ENCODE measurements at places on chromosomes 16 and 17.

DNA sequence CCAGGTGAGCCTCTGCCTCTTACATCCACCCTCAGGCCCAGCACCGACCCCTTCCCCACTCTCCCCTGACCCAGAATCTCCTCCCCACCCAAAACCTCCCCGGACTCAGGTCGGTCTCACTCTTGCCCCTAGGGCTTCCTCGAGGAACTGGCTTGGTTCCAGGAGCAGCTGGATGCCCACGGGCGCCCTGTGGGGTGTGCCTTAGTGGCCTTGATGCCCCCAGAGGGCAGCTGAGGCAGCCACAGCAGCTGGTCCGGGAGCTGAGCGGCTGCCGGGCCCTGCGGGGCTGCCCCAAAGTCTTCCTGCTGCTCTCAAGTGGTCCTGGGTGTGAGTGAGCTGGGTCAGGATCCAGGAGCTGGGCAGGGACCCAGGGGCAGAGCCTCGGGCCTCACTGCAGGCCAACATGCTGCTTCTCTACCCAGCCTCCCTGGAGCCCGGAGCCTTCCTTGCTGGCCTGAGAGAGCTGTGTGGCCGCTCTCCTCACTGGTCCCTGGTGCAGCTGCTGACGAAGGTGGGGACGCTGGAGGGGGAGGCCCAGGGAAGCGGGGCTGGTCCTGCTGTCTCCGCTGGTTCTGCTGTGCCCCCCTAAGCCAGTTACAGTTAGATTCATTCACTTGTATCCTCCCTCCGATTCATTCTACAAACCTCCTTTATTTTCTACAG lies 9.6 kb downstream of the ZNF213 start:
- no peak for DNase-seq

- no peak for DNase-seq
Measured at GRCh38 chr17:4485676-4486646, 12.7 kb upstream of the SPNS2 start.

GRCh38 chr17:63196772-63197335 lies 230.8 kb downstream of the TANC2 start:
- DNase-seq, result no peak

- no peak for DNase-seq
Measured at GRCh38 chr16:4692460-4693295, 684 bp upstream of the NUDT16L1 start.

- DNase-seq, result no peak
Measured at GRCh38 chr16:73166441-73166851, 118.5 kb upstream of the ZFHX3 start.

DNA sequence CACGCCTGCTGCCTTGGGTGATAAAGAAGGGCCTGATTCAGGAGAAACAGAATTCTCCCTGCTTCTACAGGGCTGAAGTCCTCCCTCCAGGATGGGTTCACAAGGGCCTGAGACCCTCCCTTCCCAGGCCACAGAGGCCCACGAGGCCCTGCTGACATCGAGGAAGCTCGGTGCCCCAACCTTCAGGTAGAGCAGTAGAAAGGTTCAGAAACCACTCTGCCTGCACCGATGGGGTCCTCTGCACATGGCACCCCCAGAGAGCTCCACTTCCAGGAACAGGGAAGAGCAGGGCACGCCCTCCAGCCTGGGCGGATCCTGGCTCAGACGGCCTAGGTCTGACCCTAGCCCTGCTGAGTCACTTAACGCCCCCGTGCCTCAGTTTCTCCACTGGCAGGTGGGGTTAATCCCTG lies 773 bp downstream of the CENPX start:
- no peak for DNase-seq

DNA sequence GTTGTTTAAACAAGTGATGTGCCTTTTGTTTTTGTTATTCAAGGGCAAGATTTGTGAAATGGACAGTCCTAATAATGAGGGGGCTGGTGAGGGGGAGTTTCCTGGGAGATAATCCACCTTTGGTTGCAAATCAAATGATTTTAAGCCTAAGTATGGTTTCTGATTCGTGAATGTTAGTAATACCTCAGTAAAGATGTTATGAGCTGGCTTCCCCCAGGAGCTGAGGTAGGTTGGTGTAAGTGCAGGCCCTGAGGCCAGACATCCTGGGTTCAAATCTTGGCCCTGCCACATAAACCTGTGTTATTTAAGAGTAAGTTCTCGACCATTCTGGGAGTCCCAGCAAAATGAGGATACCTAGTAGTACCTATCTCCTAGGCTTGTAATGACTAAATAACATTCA lies 1.5 kb downstream of the SNX29 start:
- no peak for DNase-seq

DNA sequence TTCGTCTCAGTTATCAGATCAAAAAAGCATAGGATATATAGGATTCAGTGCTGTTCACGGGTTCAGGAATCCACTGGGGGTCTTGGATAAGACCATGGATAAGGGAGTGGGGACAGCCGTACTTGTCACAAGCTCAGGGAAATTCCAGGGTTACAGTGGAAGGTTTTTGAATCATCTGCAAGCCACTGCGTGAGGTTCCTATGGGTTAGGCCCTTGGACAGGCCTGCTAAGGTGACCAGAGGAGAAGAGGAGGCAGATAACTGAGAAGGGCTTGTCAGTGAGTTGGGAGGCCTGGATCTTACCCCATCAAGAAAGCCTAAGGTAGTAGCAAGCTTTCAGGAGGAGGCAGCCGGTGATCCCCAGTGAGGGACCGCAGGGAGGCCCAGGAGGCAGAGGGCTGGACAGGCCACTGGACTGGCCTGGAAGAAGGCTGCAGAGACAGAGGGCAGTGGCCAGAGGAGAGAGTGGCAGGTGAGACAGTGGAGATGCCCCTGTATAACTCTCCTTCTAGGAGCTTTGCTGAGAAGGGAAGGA lies 27.3 kb downstream of the NGFR start:
- no peak for DNase-seq

DNA sequence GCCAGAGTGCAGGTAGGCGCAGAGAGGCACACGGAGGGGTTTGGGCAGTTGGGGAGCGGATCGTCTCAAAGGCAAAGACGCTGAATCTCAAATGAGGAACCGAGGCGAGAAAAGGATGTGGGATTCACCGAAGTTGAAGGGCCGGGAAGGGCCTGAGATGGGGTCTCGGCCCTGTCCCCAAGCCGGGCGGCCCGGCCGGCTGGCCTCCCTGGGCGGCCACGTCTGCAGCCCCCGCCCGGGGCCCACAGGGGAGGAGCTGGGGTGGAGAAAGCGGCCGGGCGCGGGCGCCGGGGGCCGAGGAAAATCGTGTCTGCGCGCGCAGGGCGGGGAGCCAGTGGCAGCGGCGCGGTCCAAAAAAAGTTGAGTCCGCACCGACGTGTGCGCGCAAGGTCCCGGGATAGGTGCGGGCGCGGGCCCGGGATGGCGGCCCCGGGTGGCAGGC lies 458 bp downstream of the SLC12A4 start:
- no peak for DNase-seq

DNA sequence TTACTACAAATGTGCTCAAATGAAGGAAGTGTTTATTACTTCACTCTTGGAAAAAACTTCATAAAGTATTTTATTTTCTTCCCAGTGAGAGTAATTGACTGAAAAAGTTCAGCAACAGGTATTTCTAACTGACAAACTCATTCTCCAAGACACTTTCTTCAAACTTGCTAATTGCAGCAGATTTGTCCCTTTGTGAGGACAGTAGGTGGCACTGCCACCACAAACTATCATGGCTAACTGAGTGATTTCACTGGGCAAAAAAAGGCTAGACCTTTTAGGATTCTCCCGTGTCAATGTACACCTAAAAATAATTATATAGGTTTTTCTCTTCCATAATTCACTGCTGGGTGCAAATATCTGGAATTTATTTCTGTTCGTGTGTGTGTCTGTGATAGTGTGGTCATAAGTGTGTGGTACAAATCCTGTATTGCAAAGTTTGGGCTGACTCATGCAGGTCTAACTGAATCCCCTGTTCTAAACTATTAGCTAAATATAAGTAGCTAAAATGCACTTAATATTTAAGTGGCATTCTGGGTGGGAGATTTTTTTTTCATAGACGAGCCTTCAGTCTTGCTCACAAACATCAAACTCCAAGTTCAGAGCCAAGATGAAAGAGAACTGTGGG lies 3.9 kb downstream of the HS3ST3A1 start:
- DNase-seq, result no peak

- peak; percentile 22 for DNase-seq
Measured at GRCh38 chr17:11598274-11599221, at the start of gene DNAH9. DNAH9 (plus strand) TSS chr17:11598470; CDS start chr17:11598499, 29 bp downstream.

DNA sequence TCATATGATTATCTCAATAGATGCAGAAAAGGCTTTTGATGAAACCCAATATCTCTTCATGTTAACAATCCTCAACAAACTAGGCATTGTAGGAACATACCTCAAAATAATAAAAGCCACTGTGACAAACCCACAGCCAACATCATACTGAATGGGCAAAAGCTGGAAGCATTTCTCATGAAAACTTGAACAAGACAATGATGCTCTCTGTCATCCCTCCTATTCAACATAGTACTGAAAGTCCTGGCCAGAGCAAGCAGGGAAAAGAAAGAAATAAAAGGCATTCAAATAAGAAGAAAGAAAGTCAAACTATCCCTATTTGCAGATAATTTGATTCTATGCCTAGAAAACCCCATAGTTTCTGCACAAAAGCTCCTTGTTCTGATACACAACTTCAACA lies 999.2 kb upstream of the GOT2 start:
- DNase-seq, result no peak

DNA sequence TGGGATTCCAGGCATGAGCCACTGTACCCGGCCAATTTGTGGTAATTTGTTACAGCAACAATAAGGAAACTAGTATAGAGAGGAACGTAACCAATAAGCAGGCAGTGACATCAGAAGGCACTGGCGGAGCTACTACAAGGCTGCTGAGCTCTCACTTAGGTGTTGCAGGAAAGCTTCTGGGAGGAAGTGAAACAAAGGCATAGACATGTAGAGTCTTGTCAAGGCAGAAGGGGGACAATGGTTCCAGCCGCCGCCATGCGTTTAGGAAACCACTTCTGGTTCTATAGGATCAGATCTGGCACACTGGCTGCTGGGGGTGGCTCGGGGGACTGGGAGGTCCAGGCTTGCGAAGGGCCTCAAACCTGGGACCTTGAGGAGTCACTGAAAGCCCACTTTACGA lies 9.4 kb upstream of the CPSF4L start:
- no peak for DNase-seq

DNA sequence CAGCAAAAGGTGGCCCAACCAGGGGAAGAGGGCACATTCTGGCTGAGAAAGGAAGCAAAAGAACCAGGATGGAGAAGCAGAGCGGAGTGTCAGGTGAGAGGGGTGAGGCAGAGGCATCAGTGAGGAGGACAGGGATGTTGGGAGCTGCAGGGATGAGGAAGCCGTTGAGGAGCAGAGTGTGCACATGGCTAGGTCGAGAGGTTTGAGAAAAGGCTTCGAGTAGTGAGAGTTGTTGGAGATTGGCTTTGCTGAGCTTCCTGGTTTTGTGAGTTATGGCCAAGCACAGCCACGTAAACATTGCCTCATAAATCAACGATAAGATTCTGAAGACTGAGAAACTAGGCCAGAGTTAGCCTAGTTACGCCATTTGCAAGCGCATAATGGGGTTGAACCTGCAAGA lies 26.9 kb downstream of the DNAH2 start:
- no peak for DNase-seq

GRCh38 chr16:28845293-28845692 lies 855 bp downstream of the TUFM start:
- no peak for DNase-seq

DNA sequence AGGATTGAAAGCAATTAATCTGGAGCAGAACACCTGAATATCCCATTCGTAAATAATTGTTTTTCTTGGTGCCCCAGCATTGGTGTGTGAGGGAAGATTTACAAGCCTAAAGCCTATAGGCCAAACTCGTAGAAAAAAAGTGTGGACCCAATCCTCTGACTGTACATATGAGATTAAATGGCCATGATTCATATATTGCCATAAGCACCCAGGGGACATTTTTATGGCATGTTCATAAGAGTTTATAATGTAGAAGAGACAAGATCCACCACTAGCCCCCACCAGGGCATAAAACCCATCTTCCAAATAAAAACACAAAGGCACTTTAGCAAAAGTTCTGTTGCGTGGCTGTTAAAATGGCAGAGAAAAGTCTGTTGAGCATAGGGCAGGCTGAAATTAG lies 15.5 kb upstream of the SALL1 start:
- DNase-seq, result no peak

GRCh38 chr17:50832864-50833381 lies 2.5 kb upstream of the WFIKKN2 start:
- no peak for DNase-seq

- DNase-seq, result no peak
Measured at GRCh38 chr16:25868706-25869370, 177.1 kb downstream of the HS3ST4 start.

GRCh38 chr16:66596986-66597848 lies 7.3 kb upstream of the CMTM3 start:
- no peak for DNase-seq

DNA sequence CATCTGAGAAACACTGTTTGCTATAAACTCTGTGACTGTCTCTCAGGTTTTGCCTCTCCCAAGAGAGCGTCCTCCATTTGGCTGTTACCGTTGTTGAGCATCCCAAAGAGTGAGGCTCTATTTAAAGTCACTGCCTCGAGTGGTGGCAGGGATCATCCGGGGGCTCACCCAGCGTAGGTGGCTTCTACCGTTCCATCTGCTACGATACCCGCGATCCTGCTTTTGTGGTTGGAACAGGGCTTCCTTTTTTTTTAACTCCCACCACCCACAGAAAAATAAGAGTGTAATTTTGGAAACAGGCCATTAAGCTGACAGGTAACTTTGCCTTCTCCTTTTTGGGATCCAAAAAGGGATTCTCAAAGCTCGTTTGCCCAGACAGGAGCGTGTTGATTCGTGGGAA lies 36.4 kb downstream of the KNOP1 start:
- DNase-seq, result no peak

DNA sequence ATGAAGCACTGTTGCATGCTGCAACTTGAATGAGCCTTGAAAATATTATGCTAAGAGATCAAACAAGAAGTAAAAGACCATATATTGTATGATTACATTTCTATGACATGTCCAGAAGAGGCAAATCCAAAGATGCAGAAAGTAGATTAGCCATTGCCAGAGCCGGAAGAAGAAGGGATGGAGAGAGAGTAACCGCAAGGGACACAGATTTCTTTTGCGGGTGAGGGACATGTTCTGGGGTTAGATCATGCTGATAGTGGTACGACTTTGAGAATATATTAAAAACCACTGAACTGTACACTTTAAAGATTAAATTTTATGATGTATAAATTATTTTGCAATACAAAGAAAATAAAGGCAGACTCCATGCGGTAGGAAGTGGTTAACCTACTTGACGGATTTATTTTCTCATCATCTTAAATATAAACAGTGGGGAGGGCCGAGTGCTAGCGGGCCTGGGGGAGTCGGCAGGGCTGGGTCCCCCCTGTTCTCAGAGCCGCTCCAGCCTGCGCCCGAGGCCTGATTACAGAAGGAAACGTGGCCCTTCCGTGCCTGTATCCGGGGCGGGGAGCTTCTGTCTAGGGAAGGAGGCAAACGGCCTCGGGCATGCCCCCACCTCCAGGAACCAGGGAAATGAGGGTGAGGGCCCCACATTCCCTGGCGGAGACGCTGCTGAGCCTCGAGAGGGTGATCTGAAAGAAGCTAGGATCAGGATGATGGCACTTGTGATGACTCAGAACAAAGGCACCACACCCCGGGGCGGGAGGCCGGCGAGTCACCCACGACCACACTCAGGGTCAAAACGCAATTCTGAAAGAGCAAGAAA lies 48.0 kb downstream of the SHCBP1 start:
- peak; percentile 12 for DNase-seq

GRCh38 chr16:1580956-1581355 lies 30.9 kb downstream of the IFT140 start:
- DNase-seq, result no peak

- no peak for DNase-seq
Measured at GRCh38 chr17:8839410-8839935, 28.0 kb downstream of the PIK3R6 start.

Measured in SK-N-MC (cell line).